Muscle of leg (tissue), 16 donors: ENCODE measurements at places on chromosomes 2 and 18. TPM values are rescaled to one million over a fixed set of nuclear protein-coding genes. Genes with fewer than 3 reads are reported as not detected.

ORC2 gene
- total RNA-seq: 14.3 TPM

UGT1A5 gene
- total RNA-seq: not detected

GCG gene
- total RNA-seq: 16.6 TPM

TRIM43 gene
- not detected for total RNA-seq

ARHGEF33 gene
- 0.71 TPM for total RNA-seq

SERPINB10 gene
- 0.04 TPM for total RNA-seq

GRCh38 chr2:216837740-216838139 lies 22.1 kb downstream of the TNP1 start:
- DNase-seq: no peak

- DNase-seq: no peak
Measured at GRCh38 chr2:176763851-176764404, 448.7 kb upstream of the HNRNPA3 start.

GRCh38 chr2:119111115-119111975 lies 47.2 kb downstream of the C1QL2 start:
- no peak for DNase-seq

- peak; percentile 95 for DNase-seq
Measured at GRCh38 chr18:80108739-80109675, at the start of gene ADNP2. ADNP2 (plus strand) TSS chr18:80109262; CDS start chr18:80117543, 8,281 bp downstream.

DNA sequence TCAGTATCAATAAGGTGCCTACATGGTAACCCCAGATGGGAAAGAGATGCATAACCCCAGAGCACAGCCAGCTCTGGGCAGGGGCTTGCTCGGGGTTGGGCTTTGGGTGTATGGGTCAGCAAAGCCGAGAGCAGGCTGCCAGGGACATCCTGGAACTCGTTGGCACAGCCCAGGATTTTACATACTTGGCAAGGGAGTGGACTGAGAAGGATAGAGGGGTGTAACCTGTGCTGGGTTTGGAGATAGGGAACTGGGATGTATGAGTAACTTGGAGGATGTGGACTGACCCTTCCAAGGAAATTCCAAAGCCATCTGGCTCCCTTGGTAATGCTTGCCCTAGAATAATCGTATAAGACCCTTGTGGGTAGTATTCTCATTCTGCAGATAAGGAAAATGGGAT lies 44.2 kb downstream of the GPR39 start:
- no peak for DNase-seq

DNA sequence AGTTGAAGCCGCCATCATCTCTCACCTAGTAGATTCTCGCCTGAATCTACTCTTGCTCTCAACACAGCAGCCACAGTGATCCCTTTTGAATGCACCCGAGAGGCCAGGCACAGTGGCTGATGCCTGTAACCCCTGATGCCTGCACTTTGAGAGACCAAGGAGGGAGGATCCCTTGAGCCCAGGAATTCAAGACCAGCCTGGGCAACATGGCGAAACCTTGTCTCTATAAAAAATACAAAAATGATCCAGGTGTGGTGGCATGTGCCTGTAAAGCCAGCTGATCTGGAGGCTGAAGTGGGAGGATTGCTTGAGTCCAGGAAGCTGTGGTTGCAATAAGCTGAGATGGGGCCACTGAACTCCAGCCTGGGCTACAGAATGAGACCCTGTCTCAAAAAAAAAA lies 60.3 kb upstream of the EML4 start:
- no peak for DNase-seq

DNA sequence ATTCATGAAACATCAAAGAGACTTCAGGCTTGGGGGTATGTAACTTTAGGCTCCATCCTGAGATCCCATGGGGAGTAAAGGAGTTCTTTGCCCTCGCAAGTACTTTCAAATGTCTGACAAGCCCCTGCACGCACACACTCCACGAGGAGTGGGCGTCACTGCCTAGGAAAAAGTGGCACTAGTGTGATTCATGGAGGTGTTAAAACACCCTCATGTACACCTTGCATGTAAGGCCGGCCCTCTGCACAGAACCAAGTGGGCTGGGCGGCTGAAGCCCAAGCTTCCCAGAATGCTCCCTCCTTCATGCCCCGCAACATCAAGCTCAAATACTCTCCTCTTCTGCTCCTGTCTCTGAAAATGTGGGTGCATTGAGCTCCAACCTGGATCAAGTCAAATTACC lies 7.8 kb downstream of the HS1BP3 start:
- no peak for DNase-seq

GRCh38 chr18:55501579-55501978 lies 86.4 kb downstream of the TCF4 start:
- peak; percentile 37 for DNase-seq
